GM23248 (cell line): ENCODE measurements at places on chromosomes 2 and 18. TPM values are rescaled to one million over a fixed set of nuclear protein-coding genes. Genes with fewer than 3 reads are reported as not detected.

- DNase-seq = no peak
- no peak overlapping the region for H3K27ac ChIP-seq
- no peaks in the 10 kb centered on the region for H3K36me3 ChIP-seq
- H3K27me3 ChIP-seq = no peaks in the 10 kb centered on the region
Measured at GRCh38 chr18:7349181-7349837, 118.4 kb downstream of the LRRC30 start.

DNA sequence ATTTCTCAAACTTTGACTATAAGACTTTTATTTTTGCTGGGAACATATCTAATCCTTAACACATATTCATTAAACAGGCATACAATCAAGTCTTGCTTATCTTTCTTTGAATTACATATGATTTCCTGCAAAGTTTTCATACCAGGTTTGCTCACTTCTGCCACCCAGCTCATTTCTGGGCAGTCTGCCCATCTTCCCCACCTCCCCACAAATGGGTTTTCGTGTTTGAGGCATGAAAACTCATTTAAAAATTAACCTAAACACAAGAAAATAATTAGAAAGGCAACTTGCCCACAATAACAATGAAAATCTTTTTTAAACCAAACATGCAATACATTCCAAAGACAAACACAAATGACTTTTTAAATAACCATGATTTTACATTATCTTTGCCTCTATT is 3.4 kb downstream of the CHST9 start:
- H3K4me3 ChIP-seq = no peak overlapping the region
- no peak overlapping the region for H3K27ac ChIP-seq
- H3K4me1 ChIP-seq = no peaks in the 10 kb centered on the region
- no peak for DNase-seq
- H3K36me3 ChIP-seq = no peaks in the 10 kb centered on the region

GRCh38 chr2:23009545-23010149 is 375.3 kb upstream of the KLHL29 start:
- H3K36me3 ChIP-seq = no peaks in the 10 kb centered on the region
- peak; percentile 60 for DNase-seq
- no peak overlapping the region for H3K27ac ChIP-seq
- no peaks in the 10 kb centered on the region for H3K27me3 ChIP-seq
- H3K4me3 ChIP-seq = no peak overlapping the region

DNA sequence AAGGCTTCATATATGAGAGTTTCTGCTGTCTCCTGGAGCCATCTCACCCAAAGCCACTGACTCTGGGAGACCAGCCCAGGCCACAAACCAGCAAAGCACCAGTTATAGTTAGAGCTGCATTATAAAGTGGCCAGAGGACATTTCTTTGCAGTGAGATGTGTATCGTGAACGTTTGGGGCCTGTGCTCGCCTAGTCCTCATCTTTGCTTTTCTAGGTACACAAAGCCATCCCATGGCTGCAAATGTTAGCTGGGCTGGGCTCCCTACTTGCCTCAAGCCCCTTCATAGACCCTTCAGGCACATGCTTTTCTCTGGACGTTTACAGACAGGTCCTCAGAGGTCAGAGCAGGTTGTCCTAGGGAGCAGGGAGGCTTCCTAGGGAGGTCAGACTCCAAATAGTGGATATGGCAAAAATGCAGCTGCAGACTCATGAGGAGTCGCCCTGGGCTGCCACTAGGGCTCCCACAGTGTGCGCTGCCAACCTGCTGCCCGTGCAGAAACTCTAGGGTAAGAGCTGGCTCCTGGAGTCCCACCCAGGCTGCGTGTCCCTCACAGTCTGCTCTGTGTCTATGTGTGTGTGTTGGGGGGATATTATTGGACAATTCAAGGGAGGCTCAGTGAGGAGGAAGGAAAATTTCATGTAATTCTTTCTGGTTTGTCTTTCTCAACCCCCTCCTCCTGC is 141.0 kb downstream of the RPIA start:
- no peak overlapping the region for H3K4me3 ChIP-seq
- DNase-seq = no peak
- H3K4me1 ChIP-seq = no peaks in the 10 kb centered on the region
- peaks cover 13% of the 10 kb centered on the region; the same call in 1 of the 2 replicates for H3K27me3 ChIP-seq

DNA sequence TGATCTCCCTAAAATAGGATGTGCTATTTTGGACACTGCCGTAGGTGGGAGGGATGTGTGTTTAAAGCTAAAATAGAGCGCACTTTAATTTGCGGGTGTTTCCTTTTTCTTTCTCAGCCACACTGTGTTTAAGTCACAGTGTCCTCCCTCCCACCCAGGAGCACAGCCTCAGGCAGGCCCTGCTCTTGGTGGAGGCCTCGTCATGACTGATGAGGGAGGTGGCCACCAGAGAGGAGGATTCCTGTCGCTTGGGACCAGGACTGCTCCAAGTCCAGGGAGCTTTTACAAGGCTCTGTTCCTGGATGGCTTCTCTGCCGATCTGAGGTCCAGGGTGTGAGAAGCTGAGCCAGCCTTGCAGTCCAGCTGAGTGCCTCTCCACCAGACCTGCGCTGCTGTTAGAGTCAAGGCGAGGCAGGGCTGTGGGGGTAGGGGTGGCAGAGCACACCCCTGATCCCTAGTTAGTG is 33.5 kb downstream of the INPP4A start:
- H3K36me3 ChIP-seq = no peaks in the 10 kb centered on the region
- H3K4me1 ChIP-seq = peaks cover 12% of the 10 kb centered on the region
- H3K4me3 ChIP-seq = no peak overlapping the region
- no peak for DNase-seq
- no peak overlapping the region for H3K27ac ChIP-seq
- H3K27me3 ChIP-seq = no peaks in the 10 kb centered on the region

DNA sequence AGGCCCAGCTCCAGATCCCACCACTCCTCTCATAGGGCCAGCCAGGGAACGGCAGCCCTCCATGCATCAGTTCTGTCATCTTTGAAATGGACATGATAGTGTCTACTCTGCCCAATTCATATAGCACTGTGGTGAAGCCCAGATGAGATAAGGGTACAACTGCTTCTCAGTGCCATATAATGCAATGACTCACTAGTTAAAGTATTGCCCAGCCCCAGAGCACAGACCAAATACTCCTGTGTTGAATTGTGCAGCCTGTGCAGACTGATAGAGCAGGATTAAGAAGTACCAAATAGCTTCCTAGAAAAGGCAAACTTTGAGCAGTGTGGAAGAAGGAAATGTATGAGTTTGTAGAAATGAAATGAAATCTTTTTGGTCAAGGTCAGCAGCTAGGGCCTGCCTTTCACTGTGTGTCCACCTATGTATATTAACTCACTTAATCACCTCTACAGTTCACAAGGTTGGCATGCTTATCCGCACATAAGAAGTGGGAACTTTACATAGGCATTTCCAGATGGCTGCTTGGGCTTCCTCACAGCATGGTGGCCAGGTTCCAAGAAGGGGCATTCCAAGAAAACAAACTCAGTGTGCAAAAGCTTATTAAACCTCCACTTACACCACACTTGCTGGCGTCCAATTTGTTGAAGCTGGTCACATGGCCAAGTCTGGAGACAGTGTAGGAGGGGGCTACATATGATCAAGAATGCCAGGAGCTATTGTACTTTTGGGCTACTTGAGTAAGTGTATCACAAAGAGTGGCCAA is 102.8 kb upstream of the COPS8 start:
- H3K36me3 ChIP-seq = no peaks in the 10 kb centered on the region
- H3K27ac ChIP-seq = no peak overlapping the region
- H3K27me3 ChIP-seq = no peaks in the 10 kb centered on the region
- DNase-seq = peak; percentile 19

ALMS1 gene
- 9.8 and 15.9 TPM in 2 replicates for total RNA-seq

GRCh38 chr18:22800551-22800951 is 132.6 kb upstream of the RBBP8 start:
- H3K4me1 ChIP-seq = peaks cover 13% of the 10 kb centered on the region
- H3K27me3 ChIP-seq = no peaks in the 10 kb centered on the region
- no peaks in the 10 kb centered on the region for H3K36me3 ChIP-seq
- H3K4me3 ChIP-seq = no peak overlapping the region
- DNase-seq = peak; percentile 65
- no peak overlapping the region for H3K27ac ChIP-seq

BMP10 gene
- total RNA-seq = not detected in 2 replicates

XDH gene
- 1.8 and 2.4 TPM in 2 replicates for total RNA-seq

DNA sequence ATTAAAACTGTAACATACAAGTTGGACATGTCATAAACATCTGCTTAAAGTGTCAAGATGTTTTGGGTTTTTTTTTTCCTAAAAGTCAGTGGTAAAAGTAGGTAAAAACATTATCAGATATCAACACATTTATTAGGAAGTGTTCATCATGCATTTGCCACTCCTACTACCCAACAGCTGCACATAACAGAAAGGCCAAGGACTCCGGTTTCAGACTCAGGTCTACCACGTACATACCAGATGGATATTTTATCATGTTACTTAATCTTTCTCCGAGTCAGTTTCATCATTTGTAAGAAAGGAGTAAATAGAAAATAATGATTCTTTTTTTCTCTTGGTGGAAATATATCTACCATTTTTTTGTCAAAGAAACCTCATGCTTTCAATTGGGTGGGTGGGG is 192.3 kb downstream of the UBE2E3 start:
- H3K36me3 ChIP-seq = no peaks in the 10 kb centered on the region
- no peaks in the 10 kb centered on the region for H3K27me3 ChIP-seq
- H3K27ac ChIP-seq = no peak overlapping the region
- DNase-seq = no peak

GRCh38 chr2:207313947-207314346 is 148.2 kb upstream of the KLF7 start:
- peaks cover 28% of the 10 kb centered on the region for H3K4me1 ChIP-seq
- H3K27me3 ChIP-seq = no peaks in the 10 kb centered on the region
- DNase-seq = no peak
- H3K4me3 ChIP-seq = no peak overlapping the region
- no peak overlapping the region for H3K27ac ChIP-seq

DNA sequence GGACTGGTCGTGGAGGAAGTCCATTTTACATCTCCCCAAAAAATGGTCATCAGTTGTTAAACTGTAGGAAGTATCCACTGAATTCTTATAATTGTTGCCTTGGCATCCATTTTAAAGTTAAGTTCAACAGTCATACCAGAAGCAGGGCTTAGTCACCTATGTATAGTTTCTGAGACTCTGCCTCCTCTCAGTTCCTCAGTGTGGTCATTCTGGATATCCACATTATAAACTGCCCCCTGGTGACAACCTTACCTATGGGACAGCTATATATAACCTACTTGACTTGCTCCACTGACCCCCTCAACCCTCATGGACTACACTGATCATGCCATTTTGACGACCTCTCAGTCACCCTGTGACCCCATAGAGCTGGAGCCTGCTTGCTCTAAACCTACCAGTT is 617.0 kb downstream of the LRP1B start:
- no peaks in the 10 kb centered on the region for H3K36me3 ChIP-seq
- no peak overlapping the region for H3K4me3 ChIP-seq
- H3K27me3 ChIP-seq = no peaks in the 10 kb centered on the region
- H3K4me1 ChIP-seq = no peaks in the 10 kb centered on the region

- no peaks in the 10 kb centered on the region for H3K27me3 ChIP-seq
- no peak overlapping the region for H3K4me3 ChIP-seq
- H3K27ac ChIP-seq = no peak overlapping the region
- peak; percentile 66 for DNase-seq
- H3K4me1 ChIP-seq = peaks cover 25% of the 10 kb centered on the region
- H3K36me3 ChIP-seq = no peaks in the 10 kb centered on the region
Measured at GRCh38 chr2:26011990-26012856, 21.7 kb upstream of the RAB10 start.

DNA sequence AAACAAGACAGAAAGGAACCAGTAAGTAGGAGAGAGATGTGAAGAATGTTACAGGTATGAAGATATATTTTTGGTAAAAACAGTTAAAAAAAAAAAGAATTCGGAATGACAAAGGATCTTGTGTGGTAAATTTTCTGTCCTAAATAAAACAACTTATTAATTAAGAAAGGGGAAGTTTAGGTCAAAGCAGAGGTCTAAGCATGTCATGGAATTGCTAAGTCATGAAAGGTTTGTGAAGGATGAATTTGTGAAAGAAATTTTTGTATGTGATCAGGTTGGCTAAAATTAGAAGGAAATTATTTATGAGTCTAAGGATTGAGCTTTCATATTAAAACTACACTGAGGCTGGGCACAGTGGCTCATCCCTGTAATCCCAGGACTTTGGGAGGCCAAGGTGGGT is 11.1 kb upstream of the ALPG start:
- H3K27ac ChIP-seq = no peak overlapping the region
- no peaks in the 10 kb centered on the region for H3K36me3 ChIP-seq
- DNase-seq = no peak
- H3K4me3 ChIP-seq = no peak overlapping the region
- no peaks in the 10 kb centered on the region for H3K4me1 ChIP-seq

SS18 gene
- 125 and 131 TPM in 2 replicates for total RNA-seq

SAG gene
- not detected in 2 replicates for total RNA-seq

DNA sequence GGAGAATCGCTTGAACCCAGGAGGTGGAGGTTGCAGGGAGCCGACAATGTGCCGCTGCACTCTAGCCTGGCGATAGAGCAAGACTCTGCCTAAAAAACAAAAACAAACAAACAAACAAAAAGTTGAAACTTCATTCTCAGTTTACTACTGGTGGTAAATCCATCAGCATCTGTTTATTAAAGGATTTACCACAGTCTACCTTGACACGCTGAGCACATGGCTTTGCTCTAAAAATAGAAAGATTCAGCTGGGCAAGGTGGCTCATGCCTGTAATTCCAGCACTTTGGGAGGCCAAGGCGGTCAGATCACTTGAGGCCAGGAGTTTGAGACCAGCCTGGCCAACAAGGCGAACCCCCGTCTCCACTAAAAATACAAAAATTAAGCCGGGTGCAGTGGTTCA is 201.3 kb downstream of the TGIF1 start:
- peaks cover 32% of the 10 kb centered on the region for H3K4me1 ChIP-seq
- no peaks in the 10 kb centered on the region for H3K36me3 ChIP-seq

RAB10 gene
- 86.7 and 97.4 TPM in 2 replicates for total RNA-seq

QPCT gene
- total RNA-seq = 37.4 and 37.5 TPM in 2 replicates

DNA sequence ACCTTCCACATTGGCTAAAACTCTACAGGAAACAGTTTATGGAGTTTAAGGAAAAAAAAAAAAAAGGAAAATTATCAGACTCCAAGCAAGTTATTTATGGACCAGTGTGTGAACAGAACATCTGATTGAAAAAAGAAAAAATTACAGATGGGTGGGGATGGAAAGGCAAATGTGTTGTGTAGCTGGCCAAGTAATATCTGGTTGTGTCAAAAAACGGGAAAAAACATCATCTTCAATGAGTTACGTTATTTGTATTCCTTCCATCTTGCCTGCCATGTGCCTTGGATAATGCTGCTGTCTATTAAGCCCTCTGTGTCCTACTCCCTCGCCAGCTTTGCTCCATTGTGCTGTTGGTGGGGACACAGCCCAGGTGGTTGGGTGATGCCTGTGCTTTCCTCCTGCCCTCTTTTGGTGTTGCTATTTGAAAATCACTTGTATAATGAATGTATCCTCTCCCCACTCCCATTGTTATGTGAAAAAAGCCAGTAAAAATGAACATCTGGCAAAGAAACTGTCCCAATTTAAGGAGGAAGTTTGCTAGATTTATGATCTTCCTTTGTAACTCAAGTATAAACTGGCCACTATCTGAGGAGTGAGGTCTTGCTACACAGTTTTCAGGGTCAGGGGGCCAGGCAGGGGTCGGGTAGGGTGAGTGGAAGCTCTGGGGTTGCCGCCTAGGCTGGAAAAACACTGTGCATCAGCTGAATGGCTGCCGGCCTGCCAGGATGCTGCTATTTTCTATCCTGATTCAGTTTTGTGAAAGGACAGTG is 155.9 kb downstream of the FMNL2 start:
- no peak overlapping the region for H3K4me3 ChIP-seq
- DNase-seq = no peak
- no peaks in the 10 kb centered on the region for H3K36me3 ChIP-seq

- H3K27me3 ChIP-seq = no peaks in the 10 kb centered on the region
- no peak for DNase-seq
- no peaks in the 10 kb centered on the region for H3K4me1 ChIP-seq
- H3K27ac ChIP-seq = no peak overlapping the region
- H3K36me3 ChIP-seq = no peaks in the 10 kb centered on the region
- H3K4me3 ChIP-seq = no peak overlapping the region
Measured at GRCh38 chr2:15260196-15260595, 300.9 kb downstream of the NBAS start.
